CD4-positive, alpha-beta T cell treated with Interleukin-21 for 1 hour (primary cell): ENCODE measurements at places on chromosomes 1 and 21.

GRCh38 chr1:55610203-55610602 lies 395.0 kb upstream of the USP24 start:
- DNase-seq: no peak

DNA sequence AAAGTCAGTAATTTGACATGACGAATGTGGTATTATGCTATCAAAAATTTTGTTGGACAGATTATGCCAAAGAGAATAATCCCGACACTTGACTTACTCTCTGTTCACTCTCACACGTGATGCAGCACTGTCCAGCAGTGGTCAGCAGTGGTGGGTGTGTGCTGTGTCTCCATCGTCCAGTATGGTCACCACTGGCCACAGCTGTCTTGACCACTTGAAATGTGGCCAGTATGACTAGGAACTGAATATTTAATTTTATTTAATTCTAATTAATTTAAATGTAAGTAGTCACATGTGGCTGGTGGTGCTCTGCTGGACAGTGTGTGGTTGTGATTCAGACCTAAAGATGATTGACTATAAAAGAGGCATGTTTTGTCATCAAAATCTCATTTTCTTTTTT lies 24.0 kb downstream of the URB2 start:
- DNase-seq: no peak

DNA sequence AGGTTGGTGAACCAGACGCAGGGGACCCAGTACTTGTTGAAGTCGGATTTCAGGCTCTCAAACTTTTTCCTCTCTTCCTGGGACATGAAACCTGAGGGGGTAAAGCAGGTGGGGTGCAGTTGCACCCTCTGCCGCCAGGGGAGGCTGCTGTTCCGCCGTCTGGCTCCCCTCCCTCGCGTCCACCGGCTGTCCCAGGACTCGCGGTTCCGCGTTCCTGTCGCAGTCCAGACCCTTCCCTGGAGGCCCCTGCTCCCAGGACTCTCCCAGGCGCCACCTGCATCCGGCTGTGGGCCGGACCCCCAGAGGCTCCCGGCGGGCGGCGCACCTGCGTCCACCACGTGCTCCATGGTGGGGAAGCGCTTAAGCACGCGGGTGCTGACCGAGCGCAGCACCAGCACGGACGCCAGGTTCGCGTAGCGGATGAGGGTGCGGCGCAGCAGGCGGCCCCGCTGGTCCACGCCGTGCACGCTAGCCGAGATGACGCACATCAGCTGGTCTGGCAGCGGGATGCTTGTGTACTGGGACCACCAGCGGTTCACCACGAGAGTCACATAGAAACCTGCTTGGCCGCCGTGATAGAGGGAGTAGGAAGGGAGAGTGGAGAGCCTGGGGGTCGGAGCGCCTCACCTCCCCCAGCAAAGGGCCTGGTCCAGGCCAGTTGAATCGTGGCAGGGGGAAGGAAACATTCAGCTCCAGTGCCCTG lies 1.7 kb downstream of the BEST4 start:
- peak; percentile 81 for DNase-seq

- no peak for DNase-seq
Measured at GRCh38 chr21:43697758-43698643, 20.9 kb upstream of the PDXK start.

DNA sequence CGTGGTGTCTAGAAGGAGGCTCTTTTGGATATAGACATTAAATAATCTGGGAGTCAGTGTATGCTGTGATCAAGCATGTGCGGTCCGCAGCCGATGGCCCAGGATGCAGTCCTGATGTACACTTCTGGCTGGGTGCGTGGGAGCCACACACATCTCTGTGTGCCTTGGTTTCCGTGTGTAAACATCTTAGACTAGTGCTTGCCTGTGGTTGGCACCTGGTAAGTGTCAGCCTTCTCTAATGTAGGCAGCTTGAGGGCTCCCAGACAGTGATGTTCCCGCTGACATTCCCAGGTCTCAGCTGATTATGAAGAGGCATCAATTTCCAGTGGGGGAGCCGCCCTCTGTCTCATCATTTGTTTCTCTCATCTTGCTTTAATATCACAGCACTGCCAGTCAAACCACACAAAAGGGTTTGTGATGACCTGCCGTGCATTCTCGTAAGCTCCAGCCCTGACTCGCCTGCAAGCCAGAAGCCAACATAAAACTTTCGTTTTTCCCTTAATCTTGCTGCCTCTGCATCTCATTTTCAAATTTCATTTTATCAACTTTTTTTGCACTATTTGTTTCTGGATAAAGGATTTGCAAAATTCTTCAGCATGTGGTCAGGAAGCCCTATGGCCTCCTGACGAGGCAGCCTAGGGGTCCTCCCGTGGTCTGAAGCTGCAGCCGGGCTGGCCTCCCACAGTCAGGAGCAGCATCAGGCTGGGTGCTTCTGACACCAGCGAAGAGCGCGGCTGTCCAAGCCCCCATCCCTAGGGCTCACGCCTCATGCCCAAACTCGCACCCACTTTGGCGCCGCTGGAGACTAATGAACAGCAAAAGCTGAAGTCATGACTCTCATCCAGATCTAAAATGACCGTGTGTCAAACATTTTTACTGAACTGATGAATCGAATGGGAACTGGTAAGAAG lies 28.1 kb downstream of the PDE9A start:
- DNase-seq: peak; percentile 13

- no peak for DNase-seq
Measured at GRCh38 chr1:172326136-172326535, 94.3 kb upstream of the C1orf105 start.

DNA sequence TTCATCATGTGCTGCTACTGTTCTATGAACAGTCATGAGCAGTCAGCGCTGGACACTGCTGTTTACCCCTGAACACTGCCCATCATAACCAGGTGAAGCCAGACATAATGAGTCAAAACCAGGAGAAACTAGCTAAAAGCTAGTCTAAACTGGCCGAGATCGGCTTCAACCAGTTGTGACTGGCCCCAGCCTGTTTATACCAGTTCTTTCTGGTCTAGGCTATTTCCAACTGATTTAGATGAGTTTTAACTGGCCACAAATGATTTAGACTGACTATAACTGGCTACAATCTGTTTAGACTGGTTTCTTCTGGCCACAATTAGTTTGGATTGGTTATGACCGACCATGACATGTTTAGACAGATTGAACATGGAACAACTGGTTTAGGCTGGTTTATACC lies 348.3 kb upstream of the CAMK1G start:
- DNase-seq: no peak

GRCh38 chr1:206560007-206560716 lies 52.1 kb downstream of the EIF2D start:
- DNase-seq: no peak

- peak; percentile 42 for DNase-seq
Measured at GRCh38 chr1:23167353-23168078, 1.1 kb downstream of the LUZP1 start.

DNA sequence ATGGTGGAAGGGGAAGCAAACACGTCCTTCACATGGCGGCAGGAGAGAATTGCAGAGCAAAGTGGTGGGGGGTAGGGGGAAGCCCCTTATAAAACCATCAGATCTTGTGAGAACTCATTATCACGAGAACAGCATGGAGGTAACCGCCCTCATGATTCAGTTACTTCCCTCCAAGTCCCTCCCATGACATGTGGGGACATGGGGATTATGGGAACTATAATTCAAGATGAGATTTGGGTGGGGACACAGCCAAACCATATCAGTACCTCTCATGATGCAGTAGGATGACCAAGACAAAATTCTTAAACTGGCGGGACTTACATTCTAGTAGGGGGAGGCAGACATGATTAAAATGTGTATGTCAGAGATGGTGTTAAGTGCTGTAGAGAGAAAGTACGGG lies 38.8 kb downstream of the WNT4 start:
- DNase-seq: no peak

GRCh38 chr1:6043561-6043960 lies 2.1 kb upstream of the KCNAB2 start:
- no peak for DNase-seq

DNA sequence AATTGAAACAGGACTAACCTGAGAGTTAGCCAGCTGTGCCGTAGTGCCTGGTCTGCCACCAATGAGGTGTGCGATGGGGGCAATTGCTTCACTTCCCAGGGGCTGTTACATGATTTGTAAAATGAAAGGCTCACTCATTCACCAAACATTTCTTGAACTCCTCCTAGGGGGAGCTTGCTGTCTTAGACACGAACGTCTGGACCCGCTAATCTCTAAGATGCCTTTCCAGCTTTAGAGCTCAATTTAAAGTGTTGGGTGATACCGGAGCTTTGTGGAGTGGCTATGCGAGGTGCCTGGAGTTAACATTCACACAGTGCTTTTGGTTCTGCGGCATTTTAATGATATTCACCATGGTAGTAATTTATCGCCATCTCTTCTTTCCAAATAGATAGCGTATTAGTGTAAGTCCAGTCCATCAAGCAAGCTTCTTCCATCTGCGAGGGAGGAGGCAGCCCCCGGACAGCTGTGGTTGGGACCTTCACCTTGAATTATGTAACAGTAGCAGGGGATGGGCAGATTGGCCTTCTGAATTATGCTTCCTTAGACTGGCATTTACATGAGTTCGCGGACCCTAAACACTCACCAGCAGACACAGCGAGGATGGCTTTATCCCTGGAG lies 179.9 kb downstream of the ADSS2 start:
- DNase-seq: no peak

- DNase-seq: no peak
Measured at GRCh38 chr1:47677241-47677940, 239.5 kb downstream of the FOXD2 start.

DNA sequence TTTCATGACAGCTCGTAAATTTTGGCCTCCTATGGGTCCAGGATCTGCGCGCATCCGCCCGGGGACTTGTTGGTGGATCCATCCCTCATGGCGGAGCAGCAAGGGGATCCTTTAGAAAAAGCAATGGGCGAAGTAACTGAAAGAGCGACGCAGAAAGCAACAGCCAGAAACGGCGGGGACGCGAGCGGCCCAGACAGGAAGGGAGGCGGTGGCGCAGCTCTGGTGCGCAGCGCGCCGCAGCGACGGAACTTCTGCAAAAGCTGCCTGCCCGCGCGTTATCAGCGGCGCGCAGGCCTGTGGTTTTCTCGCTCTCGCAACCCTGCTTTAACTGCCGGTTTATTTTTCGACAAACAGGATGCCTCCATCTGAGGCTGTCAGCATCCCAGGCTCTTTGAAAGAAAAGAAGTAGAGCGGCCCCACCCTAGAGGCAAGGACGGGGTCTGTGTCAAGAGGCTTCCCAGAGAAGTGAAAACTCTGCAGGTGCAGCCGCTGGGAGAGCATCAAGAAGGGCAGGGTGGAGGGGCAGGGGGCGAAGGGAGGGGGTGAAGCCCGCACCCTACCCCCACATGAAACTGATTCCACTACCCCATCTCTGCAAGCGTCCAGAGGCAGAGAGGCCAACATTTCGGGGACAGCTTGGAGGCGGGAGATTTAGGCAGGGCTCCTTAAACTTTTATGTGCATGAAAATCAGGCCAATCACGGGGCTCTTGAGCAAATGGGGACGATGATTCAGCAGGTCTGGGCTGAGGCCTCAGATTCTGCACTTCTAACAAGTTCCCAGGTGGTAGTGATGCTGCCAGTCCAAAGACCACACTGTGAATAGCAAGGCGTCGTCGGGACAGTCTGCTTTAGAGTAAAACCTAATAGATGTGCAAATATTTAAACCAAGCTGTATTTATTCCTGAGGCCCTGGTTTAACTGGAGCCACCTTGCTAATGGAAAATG lies 22.2 kb downstream of the RUNX1 start:
- DNase-seq: peak; percentile 86

- peak; percentile 43 for DNase-seq
Measured at GRCh38 chr21:26686278-26686677, 113.2 kb upstream of the CYYR1 start.

DNA sequence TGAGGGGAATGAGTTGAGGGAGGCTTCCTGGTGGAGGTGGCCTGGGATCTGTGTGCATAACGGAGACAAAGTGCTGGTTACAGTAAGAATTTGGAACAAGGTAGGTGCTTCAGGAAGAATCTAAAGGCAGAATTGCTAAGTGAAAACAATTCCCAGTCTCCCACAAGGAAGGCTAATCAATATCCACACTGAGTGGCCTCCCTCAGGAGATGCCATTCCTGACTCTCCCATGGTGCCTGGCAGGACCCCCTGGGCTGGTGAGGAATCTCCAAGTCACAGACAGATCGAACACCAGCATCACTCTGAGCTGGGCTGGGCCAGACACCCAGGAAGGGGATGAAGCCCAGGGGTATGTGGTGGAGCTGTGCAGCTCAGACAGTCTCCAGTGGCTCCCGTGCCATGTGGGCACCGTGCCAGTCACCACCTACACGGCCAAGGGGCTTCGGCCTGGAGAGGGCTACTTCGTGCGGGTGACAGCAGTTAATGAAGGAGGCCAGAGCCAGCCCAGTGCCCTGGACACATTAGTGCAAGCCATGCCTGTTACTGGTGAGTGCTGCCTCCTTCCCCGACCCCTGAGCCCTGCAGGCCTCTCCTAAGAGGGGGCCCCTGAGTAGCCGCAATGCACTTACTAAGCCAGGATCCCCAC lies 30.7 kb downstream of the IGFN1 start:
- no peak for DNase-seq

- DNase-seq: peak; percentile 17
Measured at GRCh38 chr1:2049225-2049717, 940 bp upstream of the PRKCZ start.

DNA sequence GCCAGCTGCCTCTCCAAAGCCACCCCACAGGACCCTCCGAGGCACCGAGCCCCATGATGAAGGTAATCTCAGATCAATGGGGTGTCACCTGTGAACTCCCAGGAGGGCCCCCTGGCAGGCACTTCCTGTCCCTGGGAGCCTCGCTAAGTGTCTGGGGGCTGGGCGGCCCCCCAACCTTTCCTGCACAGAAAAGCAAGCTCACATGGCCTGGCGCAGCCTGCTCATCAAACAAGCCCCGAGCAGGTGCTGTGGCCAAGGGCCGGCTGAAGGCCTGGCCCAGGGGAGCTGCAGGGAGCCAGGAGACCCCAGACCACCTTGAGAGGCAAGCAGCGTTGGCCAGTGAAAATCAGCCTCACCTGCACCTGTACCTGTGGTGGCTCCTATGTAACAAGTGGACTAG lies 2.9 kb downstream of the RIPK4 start:
- DNase-seq: no peak

DNA sequence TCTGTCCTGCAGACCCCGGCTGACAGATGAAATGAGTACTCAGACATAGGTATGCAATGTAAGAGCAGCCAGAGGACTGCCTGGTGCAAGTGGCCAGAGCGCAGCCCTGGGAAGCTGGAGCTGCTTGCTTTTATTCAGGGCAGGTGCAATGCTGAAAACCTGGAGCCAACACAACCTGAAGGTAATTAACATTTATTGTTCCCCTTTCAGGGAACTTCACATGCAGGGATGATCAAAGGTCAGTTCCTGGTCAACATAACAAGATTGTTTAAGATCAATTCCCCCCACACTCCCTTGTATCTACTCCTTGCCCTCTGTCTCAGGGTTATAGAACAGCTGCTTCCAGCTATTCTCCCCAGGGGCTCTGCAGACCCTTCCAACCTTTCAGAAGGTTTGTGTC lies 48.7 kb upstream of the PRELP start:
- DNase-seq: no peak

GRCh38 chr1:72000809-72001208 lies 281.5 kb downstream of the NEGR1 start:
- DNase-seq: no peak

DNA sequence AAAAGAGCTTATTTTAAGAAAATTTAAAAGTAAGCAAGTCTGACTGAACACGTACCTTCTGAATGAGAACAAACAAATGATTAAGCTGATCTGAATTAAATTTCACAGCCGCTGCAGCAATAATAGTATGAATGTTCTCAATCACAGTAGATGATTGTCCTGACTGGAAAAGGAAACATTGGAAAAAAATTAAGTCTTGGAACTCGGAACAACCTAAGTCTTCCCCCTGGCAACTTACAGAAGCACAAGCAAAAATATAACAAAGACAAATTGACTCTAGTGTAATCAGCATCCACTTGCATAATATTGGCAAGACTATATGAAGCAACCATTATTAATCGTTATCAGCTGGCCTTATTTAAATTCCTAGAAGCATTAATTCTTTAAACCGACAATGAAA lies 60.5 kb downstream of the USP24 start:
- DNase-seq: no peak
